ENCODE measurements at places on chromosomes 5 and 9.

DNA sequence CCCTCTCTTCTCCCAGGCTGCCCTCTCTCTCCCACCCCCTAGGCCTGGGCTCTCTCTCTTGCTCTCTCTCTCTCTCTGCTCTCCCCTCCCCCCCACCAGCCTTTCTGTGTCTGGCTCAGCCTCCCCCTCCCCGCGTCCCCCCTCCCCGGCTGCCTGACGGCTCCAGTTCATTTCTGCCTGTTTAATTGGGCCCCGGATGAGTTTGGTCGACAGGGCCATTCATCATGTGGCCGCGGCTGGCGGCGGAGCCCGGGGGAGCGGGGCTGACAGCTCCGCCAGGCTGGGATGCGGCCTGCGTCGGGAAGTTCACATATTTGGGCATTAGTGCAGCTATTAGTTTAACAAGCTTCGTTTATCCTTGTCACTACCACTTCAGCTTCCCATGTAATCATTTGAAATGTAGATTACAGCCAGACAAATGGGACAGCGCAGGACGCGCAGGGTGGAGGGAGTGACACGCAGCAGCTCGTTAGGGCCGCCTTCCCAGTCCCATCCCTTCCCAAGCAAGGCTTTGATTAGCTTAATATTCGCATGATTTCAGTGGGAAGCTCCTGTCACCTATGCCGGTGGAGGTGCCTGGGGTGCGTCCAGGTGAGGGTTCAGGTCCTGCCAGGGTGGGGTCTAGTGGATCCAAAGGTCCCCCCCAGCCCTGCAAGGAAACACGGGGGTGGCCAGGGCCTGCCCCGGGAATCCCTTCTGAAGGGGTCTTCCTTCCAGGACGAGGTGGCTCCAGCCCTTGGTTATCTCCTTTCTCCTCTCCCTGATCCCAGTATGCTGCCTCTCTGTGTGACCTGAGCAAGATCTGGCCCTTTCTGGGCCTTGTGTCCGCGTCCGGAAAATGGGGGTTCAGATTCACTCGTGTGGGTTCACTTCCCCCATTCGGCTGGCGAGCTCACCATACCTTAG, 214.8 kb downstream of the PAX5 start:
- no peak for DNase-seq

- DNase-seq, result no peak
These were observed 24.0 kb downstream of the RANBP17 start for GRCh38 chr5:170885809-170886208.

DNA sequence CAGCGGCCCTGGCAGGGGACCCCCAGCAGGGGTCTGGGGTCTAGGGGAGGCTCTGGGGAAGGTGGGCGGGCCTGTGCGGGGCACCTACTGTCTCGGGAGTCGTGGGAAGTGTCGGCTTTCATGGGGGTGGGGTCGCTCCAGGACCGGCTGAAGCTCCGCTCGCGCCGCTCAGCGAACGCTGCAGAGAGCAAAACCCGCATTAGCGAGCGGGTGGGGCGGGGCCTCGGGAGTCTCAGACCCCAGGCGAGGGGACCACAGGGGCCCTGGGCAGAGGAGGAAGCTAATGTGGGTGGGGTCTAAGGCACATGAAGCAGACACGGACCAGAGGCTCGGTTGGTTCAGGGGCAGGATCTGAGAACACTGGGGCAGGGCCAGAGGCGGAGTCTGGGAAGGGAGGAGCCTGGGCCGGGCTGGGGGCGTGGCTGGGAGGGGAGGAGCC, 5.5 kb downstream of the NSMF start:
- DNase-seq, result peak; percentile 30

GRCh38 chr5:169637085-169637548, at the start of gene DOCK2:
Gene DOCK2 (plus strand): TSS chr5:169637275. CDS start chr5:169637327, 52 bp downstream.
- no peak for DNase-seq

GRCh38 chr5:132046880-132047299, 13.6 kb upstream of the IL3 start:
- DNase-seq, result no peak

GRCh38 chr9:135388530-135388929, 91.1 kb upstream of the PPP1R26 start:
- DNase-seq, result no peak

- no peak for DNase-seq
These were observed 281.9 kb upstream of the NMUR2 start for GRCh38 chr5:152686931-152687330.

DNA sequence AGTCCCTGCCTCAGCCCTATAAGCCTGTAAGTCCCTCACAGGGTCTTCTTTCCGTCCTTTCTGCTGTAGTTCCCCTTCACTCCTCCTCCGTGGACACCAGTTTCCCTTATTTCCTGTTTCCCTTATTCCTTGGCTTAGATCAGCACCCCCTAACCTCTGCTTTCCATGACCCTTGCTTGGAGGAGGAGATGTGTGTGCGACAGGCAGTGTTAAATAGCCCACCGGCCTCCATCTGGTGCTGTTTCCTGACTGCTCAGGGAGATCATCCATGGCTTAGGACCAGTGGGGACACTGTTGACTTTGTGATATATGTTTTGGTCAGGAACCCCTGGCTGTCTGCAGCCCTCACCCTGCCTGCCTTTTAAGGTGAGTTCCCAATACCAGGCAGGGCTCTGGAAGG, 34.1 kb upstream of the PSD2 start:
- DNase-seq, result no peak

- no peak for DNase-seq
These were observed 39.6 kb upstream of the CEP78 start for GRCh38 chr9:78196258-78196657.

- DNase-seq, result no peak
These were observed 11.5 kb downstream of the WNT8A start for GRCh38 chr5:138095100-138095907.

GRCh38 chr5:106408141-106408540, 1262.6 kb downstream of the EFNA5 start:
- DNase-seq, result no peak

DNA sequence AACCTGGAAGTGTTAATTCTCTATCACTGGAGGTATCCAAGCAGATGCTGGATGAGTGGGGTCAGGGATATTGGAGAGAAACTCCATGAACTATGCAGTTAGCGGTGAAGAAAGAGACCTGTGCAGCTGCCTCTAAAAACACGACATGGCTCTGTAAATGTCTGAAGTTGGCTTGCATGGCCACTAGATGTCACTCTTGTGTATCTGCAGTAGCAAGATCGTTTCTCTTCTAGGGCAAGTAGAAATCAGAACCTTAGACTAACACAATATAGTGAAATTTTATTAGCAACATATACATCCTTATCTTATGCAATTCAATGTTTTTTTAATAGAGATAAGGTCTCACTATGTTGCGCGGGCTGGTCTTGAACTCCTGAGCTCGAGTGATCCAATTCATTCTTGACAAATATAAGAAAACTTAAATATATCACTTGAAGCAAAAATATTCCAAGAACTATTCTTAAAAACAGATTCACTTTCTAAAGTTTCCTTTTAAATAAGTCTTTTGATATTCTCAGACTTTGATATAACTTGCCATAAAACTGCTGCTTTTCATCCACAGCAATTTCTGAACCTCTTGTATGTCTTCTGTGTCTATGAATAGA, 2.9 kb downstream of the OR2S2 start:
- DNase-seq, result no peak

- DNase-seq, result no peak
These were observed 5.1 kb downstream of the MAP1B start for GRCh38 chr5:72112389-72112788.

DNA sequence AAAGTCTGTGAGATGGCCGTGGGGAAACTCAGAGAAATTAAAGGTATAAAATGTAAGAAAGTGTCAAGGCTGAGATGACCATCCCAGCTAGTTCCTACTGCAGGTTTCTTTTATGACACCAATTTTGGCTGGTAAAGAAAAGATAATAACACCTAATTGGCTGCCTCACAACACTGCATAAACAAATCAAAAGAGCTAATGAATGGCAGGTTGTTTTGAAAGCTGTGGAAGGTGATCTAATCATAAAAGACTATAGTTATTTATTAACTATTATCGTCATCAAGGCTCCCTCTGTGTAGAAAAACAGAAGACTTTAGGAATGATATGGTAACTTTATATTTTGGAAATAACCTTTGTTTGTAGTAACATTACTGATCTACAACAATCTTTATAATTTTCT, 3.5 kb upstream of the SPINK5 start:
- no peak for DNase-seq

- no peak for DNase-seq
These were observed 73.0 kb upstream of the SMIM23 start for GRCh38 chr5:171712616-171713015.

DNA sequence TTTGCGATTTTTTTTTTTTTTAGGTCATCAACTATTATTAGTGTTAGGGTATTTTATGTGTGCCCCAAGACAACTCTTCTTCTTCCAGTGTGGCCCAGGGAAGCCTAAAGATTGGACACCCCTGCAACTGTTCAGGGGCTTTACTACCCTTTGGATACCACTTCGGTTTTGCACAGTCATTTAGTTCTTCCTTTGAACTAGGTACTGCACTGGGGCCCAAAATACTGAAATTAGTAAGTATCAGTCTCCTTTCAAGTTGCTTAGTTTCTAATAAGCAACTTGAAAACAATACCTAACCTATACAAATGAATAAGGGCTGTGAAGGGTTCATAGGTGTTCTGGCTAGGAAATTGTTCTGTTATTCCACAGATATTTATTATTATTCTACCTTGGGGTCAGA, 45.3 kb downstream of the CWC27 start:
- no peak for DNase-seq

DNA sequence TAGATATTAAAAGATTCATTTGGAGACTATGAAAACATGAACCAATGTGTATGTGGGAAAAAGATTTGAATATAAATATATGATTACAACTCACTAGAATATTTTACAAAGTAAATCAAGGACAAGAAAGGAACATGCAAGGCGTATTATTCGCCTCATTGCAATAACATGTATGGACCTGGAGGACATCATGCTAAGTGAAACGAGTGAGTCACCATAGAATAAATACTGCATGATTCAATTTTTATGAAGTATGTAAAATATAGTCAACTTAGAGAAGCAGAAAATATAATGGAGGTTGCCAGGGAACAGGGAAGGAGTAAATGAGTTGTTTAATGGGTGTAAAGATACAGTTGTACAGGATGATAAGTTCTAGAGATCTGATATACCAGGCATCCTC, 4.9 kb downstream of the TXNDC8 start:
- no peak for DNase-seq

GRCh38 chr5:113320273-113320780, 114.5 kb downstream of the TSSK1B start:
- DNase-seq, result no peak

DNA sequence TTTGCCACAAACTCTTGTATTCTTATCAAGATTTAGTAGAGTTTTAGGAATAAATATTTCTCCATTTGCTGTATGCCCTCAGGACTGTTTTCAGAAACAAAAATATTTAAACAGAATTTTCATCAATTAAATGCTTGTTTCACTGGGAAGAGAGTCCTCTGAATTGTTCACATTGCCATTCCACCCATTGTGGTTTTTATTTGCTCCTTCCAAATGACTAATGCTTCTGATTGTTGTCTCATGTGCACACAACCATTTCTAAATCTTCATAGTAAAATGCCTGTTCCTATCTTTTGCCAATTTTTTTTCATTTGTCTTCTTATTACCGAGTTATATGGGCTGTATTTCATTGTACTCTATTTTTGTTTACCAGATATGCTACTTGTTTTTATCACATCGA, 10.6 kb downstream of the MARCOL start:
- DNase-seq, result no peak

- DNase-seq, result no peak
These were observed 279.2 kb downstream of the COX7C start for GRCh38 chr5:86896916-86897315.

- DNase-seq, result no peak
These were observed 63.0 kb downstream of the PBX3 start for GRCh38 chr9:125810161-125810560.

GRCh38 chr9:70435948-70436347, 21.5 kb upstream of the KLF9 start:
- DNase-seq, result no peak

DNA sequence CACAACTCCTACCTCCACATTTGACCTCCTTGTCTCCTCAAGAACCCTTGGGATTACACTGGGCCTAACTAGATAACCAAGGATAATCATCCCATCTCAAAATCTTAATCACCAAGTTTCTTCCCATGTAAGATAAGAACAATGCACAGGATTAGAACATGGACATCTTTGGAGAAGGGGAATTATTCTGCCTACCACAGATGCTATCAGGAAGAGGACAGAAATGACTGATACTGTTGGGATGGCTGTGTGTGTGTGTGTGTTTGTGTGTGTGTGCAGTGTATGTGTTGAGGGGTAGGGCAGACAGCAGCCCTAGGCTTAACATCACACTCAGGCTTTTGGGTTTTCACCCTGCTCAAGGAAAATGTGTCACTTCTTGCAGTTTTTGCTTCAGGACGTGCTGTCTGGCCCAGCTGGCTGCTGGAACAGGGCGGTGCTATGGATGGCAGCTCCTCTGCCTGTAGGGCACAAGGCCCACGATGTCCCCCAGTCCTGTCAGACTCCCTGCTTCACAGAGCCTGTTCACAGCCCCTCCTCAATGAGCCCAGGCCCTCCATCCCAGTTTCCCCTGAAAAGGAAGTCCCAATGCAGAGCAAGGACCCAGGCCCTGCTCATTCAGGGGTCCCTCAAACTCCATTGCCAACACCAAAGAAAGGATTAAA, 7.7 kb downstream of the CA9 start:
- no peak for DNase-seq

DNA sequence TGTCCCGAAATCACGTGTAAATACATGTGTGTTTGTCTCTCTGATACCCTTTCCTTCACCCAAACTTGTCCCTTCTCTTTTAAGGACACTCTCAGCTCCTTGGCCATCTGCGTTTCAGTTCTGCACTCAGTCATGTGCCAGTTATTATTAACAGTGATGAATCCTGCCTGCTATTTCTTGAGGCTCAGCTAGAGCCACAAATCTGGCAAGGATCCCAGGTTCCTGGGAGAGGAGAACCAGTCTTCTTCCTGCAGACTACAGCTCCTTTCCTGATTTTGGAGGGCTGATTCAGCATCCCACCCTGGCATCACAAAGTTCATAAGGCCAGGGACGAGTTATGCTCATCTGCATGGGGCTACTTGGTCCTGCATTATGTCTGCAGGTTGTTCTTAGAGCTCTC, 5.6 kb downstream of the MAMDC2 start:
- DNase-seq, result no peak

- no peak for DNase-seq
These were observed 15.5 kb upstream of the FAM193B start for GRCh38 chr5:177569894-177570293.

GRCh38 chr9:74001382-74001781, 495.8 kb upstream of the RORB start:
- no peak for DNase-seq

GRCh38 chr5:113448252-113448651, 13.5 kb upstream of the TSSK1B start:
- DNase-seq, result no peak

GRCh38 chr5:143887903-143888665, 76.1 kb downstream of the HMHB1 start:
- DNase-seq, result no peak

GRCh38 chr5:124176692-124177091, 569.7 kb downstream of the ZNF608 start:
- DNase-seq, result no peak

DNA sequence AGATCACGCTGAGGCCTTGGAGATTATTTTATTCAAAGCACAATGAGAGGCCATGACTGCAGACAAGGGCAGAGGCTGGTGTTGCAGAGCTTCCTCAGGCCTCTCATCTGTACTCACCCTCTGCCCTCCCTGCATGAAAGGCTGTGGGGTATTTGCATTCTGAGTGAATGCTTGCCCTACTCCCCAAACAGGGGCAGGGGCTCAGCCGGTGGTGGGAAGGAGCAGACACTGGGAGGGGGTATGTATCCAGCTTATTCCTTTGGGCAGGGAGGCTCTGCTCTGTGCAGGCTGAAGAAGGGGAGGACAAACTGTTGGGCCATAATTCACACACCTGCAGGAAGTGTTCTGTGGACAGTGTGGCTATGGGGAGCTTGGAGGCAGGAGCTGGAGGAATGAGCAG, 148.4 kb upstream of the PANK3 start:
- no peak for DNase-seq
